ENCODE measurements at places on chromosomes 2 and 18.
A peak's percentile ranks its signal among the peaks of the same experiment; 100 is the strongest.

- H3K4me1 ChIP-seq = peaks cover 21% of the 10 kb centered on the region
- H3K27ac ChIP-seq = no peak overlapping the region
- H3K27me3 ChIP-seq = peaks cover 7% of the 10 kb centered on the region
- DNase-seq = no peak
- H3K4me3 ChIP-seq = no peak overlapping the region
Measured at GRCh38 chr2:217103752-217104545, 244.1 kb upstream of the TNP1 start.

GRCh38 chr2:11699686-11700670 lies 30.0 kb upstream of the NTSR2 start:
- no peak for DNase-seq
- no peak overlapping the region for H3K4me3 ChIP-seq
- peaks cover 8% of the 10 kb centered on the region for H3K4me1 ChIP-seq
- H3K27me3 ChIP-seq = peaks cover 6% of the 10 kb centered on the region

DNA sequence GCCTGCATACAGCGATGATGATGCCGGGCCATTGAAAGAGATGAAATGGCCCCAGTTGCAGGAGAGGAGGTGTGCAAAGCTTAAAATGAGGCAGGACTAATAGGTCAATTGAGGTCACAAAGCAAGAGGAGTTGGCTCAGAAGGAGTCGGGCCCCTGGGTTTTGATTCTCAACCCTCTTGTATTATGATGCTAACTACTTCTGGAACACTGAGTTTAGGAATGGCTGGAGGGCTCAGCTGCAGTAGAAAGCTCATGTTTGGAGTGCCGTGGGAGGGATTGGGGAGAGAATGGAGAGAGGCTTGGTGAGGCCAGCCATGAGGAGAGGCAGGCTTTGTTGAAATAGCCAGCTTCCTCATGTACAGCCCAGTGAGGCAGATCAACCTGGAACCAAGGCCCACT lies 4.8 kb downstream of the TNP1 start:
- no peak overlapping the region for H3K27ac ChIP-seq
- peaks cover 36% of the 10 kb centered on the region for H3K4me1 ChIP-seq
- H3K4me3 ChIP-seq = no peak overlapping the region

DNA sequence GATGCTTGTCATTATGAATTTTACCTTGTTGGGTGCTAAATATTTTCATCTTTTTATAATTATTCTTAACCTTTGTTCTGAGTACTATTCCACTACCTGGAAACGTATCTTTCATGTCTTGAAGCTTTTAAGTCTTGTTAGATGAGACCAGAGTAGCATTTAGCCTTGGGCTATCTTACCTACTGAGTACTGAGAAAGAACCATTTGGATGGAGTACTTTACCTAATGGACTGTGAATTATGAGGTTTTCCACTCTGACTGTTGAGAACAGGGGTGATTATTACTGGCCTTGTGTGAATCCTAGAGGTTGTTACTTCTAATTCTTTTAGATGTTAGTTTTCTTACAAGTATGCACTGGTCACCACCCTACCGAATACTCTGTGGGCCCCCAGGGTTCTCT lies 63.5 kb downstream of the CCDC102B start:
- DNase-seq = no peak
- H3K4me1 ChIP-seq = no peaks in the 10 kb centered on the region
- H3K27me3 ChIP-seq = no peaks in the 10 kb centered on the region
- no peaks in the 10 kb centered on the region for H3K36me3 ChIP-seq
- no peak overlapping the region for H3K4me3 ChIP-seq
- H3K27ac ChIP-seq = no peak overlapping the region

DNA sequence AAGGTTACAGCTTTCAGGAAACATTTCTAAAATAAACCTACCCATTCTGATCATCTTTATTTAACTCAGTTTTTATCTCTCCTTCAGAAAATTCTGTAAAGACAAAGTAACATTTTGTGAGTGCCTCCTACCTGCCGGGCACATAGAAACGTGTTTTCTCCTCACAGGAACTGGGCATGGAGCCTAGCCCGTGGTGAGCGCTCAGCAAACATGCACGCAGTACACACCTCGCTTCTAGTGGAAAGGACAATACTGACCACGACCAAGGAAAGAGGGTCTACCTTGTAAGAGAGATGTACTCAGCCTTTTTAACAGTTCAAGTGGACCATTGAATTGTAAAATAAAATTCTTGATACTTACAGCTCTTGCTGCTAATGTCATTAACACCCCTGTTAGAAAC lies 24.8 kb upstream of the KIDINS220 start:
- H3K36me3 ChIP-seq = no peaks in the 10 kb centered on the region
- no peak for DNase-seq
- no peak overlapping the region for H3K4me3 ChIP-seq
- no peak overlapping the region for H3K27ac ChIP-seq
- no peaks in the 10 kb centered on the region for H3K4me1 ChIP-seq

GRCh38 chr2:41722668-41723369 lies 325.0 kb upstream of the PKDCC start:
- no peaks in the 10 kb centered on the region for H3K36me3 ChIP-seq
- no peak overlapping the region for H3K27ac ChIP-seq
- peaks cover 2% of the 10 kb centered on the region for H3K4me1 ChIP-seq
- DNase-seq = no peak
- H3K4me3 ChIP-seq = no peak overlapping the region

GRCh38 chr2:85248773-85249509 lies 78.8 kb downstream of the TGOLN2 start:
- H3K4me1 ChIP-seq = peaks cover 7% of the 10 kb centered on the region
- H3K27ac ChIP-seq = no peak overlapping the region
- no peak for DNase-seq
- no peaks in the 10 kb centered on the region for H3K36me3 ChIP-seq
- H3K27me3 ChIP-seq = no peaks in the 10 kb centered on the region
- H3K4me3 ChIP-seq = no peak overlapping the region

- H3K27me3 ChIP-seq = no peaks in the 10 kb centered on the region
- H3K4me1 ChIP-seq = peaks cover 19% of the 10 kb centered on the region
- no peak for DNase-seq
- H3K4me3 ChIP-seq = no peak overlapping the region
- no peaks in the 10 kb centered on the region for H3K36me3 ChIP-seq
- no peak overlapping the region for H3K27ac ChIP-seq
Measured at GRCh38 chr2:70468878-70469277, 84.7 kb downstream of the TGFA start.

- no peak overlapping the region for H3K27ac ChIP-seq
- H3K27me3 ChIP-seq = peaks cover 3% of the 10 kb centered on the region
- no peak for DNase-seq
- peaks cover 8% of the 10 kb centered on the region for H3K4me1 ChIP-seq
- no peak overlapping the region for H3K4me3 ChIP-seq
Measured at GRCh38 chr2:224398289-224398688, 3.6 kb downstream of the FAM124B start.

GRCh38 chr2:24471662-24472061 lies 19.4 kb upstream of the NCOA1 start:
- H3K27ac ChIP-seq = no peak overlapping the region
- no peak for DNase-seq
- H3K36me3 ChIP-seq = no peaks in the 10 kb centered on the region

GRCh38 chr2:64442277-64442676 lies 11.7 kb upstream of the LGALSL start:
- no peak for DNase-seq
- no peak overlapping the region for H3K4me3 ChIP-seq
- peaks cover 2% of the 10 kb centered on the region for H3K4me1 ChIP-seq
- no peaks in the 10 kb centered on the region for H3K36me3 ChIP-seq

DNA sequence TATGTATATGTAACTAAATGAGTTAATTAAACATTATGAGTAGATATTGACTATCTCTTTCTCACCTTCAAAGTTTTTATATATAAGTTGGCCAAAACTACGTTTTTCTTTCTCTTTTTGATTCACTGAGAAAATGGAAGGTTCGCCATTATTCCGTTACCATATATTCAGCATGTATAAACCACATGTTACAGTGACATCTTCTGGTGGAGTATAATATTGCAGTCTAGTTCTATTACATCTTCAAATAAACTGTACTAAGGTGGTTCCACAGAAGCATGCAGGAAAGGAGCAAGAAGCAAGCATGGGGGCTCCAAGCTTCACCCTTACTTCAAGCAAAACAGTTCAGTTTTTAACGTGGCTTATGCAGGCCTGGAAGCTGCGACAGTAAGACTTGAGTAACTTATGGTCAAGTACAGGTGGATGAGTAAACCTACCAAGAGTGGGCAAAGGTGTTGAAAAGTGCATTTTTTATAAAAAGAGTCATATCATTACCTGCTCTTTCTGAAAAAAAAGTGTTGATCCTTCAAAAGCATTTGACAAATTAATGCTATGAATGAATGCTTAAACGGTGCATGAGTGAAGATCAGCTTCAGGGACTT lies 129.8 kb upstream of the RAB6C start:
- no peaks in the 10 kb centered on the region for H3K4me1 ChIP-seq
- no peak for DNase-seq
- no peak overlapping the region for H3K27ac ChIP-seq
- no peak overlapping the region for H3K4me3 ChIP-seq
- no peaks in the 10 kb centered on the region for H3K36me3 ChIP-seq

DNA sequence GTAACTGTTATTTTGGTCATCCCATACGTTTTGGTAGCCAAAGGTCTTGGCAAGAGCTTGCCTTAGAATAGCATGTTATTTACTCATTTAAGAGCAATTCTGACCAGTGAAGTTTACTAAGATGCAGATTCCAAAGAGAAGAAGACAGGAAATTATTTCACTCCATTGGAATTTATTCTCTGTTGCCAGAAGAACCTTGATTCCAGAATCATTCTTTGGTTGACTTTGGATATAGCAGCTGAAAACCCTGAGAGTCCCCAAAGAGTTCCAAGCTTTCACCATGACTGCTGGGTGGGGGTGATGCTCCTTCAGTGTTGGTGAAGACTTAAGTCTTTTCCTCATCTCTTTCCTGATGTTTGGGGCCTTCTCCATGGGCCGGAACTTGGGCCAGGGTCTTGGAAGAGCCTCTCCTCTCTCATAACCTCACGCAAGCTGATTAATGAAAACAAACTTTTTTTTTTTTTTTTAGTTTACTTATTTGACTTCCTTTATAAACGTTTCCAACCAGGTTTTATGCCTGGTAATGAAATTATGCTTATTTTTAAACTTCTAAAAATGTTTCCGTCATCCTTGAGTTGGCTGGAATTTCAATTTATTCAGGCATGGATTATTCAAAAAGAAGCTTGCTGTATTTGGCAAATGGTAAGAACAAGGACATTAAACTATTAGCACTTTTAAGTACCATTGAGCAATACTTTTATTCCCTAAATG lies 192.0 kb downstream of the MTX2 start:
- no peaks in the 10 kb centered on the region for H3K36me3 ChIP-seq
- H3K4me1 ChIP-seq = no peaks in the 10 kb centered on the region
- peaks cover 41% of the 10 kb centered on the region for H3K27me3 ChIP-seq
- H3K27ac ChIP-seq = no peak overlapping the region
- DNase-seq = no peak

DNA sequence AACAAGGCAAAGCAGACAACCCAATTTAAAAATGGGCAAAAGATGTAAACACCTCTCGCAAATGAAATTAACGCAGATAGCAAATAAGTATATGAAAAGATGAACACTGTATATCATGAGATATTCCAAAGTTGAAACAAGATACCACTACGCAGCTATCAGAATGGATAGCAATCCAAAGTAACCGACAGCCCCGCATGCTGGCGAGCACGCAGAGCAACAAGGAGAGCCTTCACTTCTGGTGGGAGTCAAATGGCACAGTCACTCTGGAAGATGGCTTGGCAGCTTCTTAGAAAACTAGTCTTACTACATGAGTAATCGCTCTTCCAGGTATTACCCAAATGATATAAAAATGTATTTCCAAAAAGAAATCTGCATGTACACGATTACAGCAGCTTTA lies 1.4 kb downstream of the NDUFA10 start:
- peaks cover 29% of the 10 kb centered on the region for H3K36me3 ChIP-seq
- no peak for DNase-seq
- peak overlapping the region; percentile 94 for H3K4me3 ChIP-seq
- peaks cover 30% of the 10 kb centered on the region for H3K4me1 ChIP-seq
- peak overlapping the region; percentile 95 for H3K27ac ChIP-seq

GRCh38 chr2:62660087-62660486 lies 45.4 kb upstream of the EHBP1 start:
- H3K27me3 ChIP-seq = no peaks in the 10 kb centered on the region
- H3K27ac ChIP-seq = no peak overlapping the region
- DNase-seq = no peak
- H3K4me1 ChIP-seq = peaks cover 5% of the 10 kb centered on the region
- no peaks in the 10 kb centered on the region for H3K36me3 ChIP-seq

- H3K4me1 ChIP-seq = peaks cover 5% of the 10 kb centered on the region
- no peak overlapping the region for H3K27ac ChIP-seq
- H3K36me3 ChIP-seq = no peaks in the 10 kb centered on the region
- DNase-seq = no peak
Measured at GRCh38 chr2:12824351-12824777, 107.6 kb downstream of the TRIB2 start.

- no peak for DNase-seq
- peaks cover 51% of the 10 kb centered on the region for H3K4me1 ChIP-seq
- H3K4me3 ChIP-seq = no peak overlapping the region
- H3K36me3 ChIP-seq = peaks cover 67% of the 10 kb centered on the region
- H3K27me3 ChIP-seq = no peaks in the 10 kb centered on the region
Measured at GRCh38 chr2:237995036-237995435, 28.2 kb downstream of the UBE2F start.

- H3K36me3 ChIP-seq = peaks cover 2% of the 10 kb centered on the region
- peaks cover 7% of the 10 kb centered on the region for H3K27me3 ChIP-seq
- H3K4me1 ChIP-seq = no peaks in the 10 kb centered on the region
- no peak overlapping the region for H3K4me3 ChIP-seq
- DNase-seq = no peak
Measured at GRCh38 chr2:206341396-206341795, 66.9 kb downstream of the ZDBF2 start.

DNA sequence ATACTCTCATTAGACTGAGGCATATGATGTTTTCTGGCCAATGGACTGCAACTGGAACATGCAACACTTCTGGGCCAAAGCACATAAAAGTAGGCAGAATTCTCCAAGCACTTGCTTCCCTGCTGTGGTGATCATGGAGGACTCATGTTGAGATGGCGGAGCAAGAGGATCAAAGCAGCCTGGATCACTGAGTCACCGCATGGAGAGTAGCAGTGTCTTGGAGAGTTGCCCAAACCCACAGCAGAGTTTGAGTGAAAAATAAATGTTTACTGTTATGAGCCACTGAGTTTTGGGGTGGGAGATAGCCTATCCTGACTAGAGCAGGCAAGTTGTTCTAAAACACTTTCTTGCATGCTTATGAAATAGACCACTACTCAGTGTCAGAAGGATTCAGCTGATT lies 359.5 kb downstream of the ZNF521 start:
- no peak for DNase-seq
- no peak overlapping the region for H3K27ac ChIP-seq
- no peaks in the 10 kb centered on the region for H3K4me1 ChIP-seq
- no peaks in the 10 kb centered on the region for H3K27me3 ChIP-seq
- no peak overlapping the region for H3K4me3 ChIP-seq

DNA sequence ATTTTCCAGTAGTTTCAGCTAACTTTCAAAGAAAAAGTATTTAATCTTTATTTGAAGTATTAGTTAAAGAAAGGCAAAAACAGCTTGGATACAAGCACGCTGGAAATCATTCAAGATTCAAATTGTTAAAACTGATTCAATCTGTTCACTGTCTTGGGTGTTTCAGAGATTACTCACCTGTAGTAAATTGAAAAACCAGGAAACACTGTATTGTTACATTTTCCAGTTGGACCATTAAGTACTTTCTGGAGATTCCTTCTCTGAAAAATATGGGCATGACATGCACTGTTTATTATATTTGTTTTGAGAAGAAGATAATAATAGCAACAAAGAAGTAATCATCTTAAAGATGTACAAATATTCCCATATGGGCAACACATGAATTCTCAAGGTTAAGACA lies 196.1 kb downstream of the UBE2E3 start:
- H3K27me3 ChIP-seq = no peaks in the 10 kb centered on the region
- DNase-seq = no peak
- H3K4me3 ChIP-seq = no peak overlapping the region

GRCh38 chr2:231693956-231694355 lies 14.4 kb upstream of the PTMA start:
- H3K4me3 ChIP-seq = no peak overlapping the region
- H3K27me3 ChIP-seq = no peaks in the 10 kb centered on the region
- no peaks in the 10 kb centered on the region for H3K36me3 ChIP-seq

Measured in activated naive CD8-positive, alpha-beta T cell treated with anti-CD3 and anti-CD28 coated beads, Interleukin-2, amount 50 U/mL, for 24 hours (primary cell).